ENCODE measurements at places on chromosomes 12 and 14.

DNA sequence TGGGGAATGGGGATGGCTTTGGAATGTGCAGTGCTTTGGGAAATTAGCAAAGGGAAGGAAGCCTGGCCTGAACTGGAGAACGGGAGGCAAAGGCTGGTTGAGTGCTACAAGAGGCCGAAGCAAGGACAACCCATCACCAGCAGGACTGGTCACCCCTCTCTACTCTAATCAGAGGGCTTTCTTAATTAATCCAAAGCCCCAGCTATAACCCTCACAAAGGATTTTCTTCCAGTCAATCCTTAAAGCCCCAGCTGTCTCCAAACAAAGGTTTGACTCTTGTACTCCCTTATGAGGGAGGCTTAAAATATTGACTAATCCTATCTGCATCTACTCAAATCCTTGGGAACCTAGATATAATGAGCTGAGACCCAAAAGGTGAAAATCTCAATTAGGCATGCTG, 256.3 kb downstream of the NTF3 start:
- no peak for DNase-seq

- DNase-seq = no peak
Measured at GRCh38 chr12:55711786-55712553, 3.9 kb upstream of the BLOC1S1 start.

- no peak for DNase-seq
Measured at GRCh38 chr14:52051871-52052270, 17.0 kb downstream of the NID2 start.

DNA sequence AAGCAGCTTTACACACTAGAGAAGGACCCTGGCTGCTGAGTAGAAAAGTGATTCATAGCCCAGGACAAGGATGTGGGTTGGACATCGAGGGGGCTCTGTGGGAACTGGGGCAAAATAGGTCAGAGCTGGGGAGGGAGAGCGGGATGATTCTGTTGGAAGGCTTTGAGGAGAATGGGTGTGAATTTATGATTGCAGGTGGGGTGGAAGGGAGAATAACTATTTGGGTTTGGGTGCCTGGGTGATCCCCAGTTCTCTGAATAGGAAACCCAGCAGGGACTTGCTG, 13.1 kb downstream of the SERPINA3 start:
- no peak for DNase-seq

- no peak for DNase-seq
Measured at GRCh38 chr12:65685514-65685913, 138.8 kb upstream of the HMGA2 start.

- no peak for DNase-seq
Measured at GRCh38 chr12:111160350-111161241, 208.3 kb downstream of the PHETA1 start.

GRCh38 chr12:78085542-78086182, 255.0 kb downstream of the NAV3 start:
- no peak for DNase-seq

GRCh38 chr12:68358532-68359485, 26.6 kb upstream of the MDM1 start:
- peak; percentile 26 for DNase-seq

GRCh38 chr12:76706761-76707160, 57.2 kb upstream of the ZDHHC17 start:
- no peak for DNase-seq

DNA sequence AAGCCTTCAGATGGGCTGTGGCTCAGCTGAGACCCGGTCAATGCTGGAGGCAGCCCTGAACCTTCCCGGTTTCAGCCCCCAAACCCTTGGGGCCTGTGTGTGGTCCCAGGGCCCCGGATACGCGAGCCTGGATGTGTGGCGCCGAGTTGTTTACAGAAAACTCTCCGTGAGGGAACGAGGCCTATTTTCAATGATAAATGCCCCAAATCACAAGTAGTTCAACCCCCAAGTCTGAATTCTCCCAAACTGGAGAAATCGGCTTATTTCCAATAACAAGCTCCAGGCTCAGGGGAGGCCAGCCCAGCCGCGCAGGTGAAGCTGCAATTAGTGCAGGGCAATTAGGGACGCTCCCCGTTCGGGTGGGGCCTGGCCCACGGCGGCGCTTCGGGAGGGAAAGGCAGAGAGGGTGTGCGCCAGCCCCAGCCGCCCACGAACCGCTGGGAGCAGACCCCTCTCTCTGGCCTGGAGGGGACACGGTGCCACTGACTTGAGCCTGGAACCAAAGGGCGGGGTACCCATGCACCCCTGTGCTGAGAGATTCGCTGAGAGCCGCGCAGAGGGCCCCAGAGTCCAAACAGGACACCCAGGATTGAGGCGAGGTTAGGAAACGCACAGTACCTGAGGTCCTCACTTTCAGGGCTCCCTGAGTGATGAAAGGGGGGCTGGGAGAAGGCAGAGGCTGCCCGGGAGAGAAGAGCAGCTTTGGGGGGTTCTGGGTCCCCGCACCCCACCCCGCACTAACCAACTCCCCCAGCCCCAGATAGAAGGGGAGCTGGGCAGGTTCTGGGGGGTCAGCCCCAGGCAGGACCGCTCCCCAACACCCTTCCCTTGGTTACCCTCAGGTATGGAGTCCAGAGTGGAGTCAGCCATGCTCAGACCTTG, 14.2 kb upstream of the ANKRD9 start:
- DNase-seq = no peak

- DNase-seq = no peak
Measured at GRCh38 chr12:9244894-9245293, 36.7 kb upstream of the PZP start.

- DNase-seq = no peak
Measured at GRCh38 chr14:99595524-99595923, 8.5 kb downstream of the CCDC85C start.

- DNase-seq = no peak
Measured at GRCh38 chr12:65106948-65107347, 14.2 kb downstream of the WIF1 start.

- DNase-seq = no peak
Measured at GRCh38 chr14:79246173-79246572, 965.1 kb downstream of the DIO2 start.

DNA sequence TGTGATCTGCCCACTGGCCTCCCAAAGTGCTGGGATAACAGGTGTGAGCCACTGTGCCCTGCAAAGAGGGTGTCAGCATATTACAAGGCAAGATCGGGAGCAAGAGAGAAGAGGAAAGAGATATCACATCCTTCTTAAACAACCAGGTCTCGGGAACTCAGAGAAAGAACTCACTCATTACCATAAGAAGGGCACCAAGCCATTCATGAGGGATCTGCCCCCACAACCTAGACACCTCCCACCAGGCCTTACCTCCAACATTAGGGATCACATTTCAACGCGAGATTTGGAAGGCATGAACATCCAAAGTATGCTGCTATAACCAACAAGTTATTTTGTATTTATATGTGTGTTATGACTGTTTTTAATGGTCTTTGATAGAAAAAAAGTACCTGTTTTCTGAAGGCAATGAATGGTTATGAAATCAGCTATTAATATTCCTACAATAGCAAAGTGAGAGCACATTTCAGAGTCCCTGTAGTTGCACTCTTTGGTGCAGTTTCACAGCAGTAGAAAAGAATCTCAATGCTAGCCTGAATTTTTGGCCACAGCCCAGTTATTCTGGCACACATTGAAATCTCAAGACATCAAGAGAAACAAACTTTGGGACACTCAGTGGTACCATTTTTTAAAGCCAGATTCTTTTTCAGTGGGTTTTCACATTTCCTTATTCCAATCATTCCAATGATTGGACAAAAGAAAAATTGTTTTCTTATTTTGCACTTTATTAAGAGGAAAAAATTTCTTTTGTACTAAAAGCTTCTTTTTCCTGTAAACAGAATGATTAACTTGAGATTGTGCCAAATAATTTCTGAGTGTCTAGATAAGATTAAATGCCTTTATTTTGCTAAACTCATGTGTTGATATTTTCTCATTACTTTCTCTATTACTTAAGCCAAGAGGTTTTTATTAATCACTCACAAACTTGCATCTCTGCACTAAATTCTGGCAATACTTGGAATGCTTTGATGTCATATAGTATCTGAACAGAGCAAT, 582.6 kb upstream of the ATP2B1 start:
- no peak for DNase-seq

GRCh38 chr12:54229624-54230212, 40.9 kb upstream of the SMUG1 start:
- peak; percentile 71 for DNase-seq

DNA sequence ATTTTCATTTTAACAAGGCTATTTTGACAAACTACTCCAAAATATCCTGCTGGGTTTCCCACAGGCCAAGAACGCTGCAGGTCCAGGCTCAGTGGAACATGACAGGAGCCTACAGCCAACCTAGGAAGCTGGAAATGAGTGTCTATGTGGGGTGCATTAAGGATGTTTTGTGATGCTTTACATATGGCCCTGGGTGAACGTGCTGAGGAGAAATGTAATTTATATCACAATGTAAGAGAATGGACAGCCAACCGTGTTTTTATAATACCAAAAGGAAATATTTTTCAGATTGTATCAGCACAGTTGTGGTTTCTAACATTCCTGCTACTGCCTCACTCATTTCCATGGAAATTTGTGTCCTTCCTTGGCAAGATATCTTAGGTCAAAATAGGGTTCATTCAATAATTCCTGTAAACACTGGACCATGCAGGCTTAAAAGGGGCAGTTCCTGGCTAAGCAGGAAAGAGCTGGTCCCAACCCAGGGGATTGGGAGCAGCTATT, 51.5 kb downstream of the ST8SIA1 start:
- DNase-seq = peak; percentile 14

GRCh38 chr14:34051966-34052657, 101.2 kb upstream of the EGLN3 start:
- DNase-seq = peak; percentile 36

DNA sequence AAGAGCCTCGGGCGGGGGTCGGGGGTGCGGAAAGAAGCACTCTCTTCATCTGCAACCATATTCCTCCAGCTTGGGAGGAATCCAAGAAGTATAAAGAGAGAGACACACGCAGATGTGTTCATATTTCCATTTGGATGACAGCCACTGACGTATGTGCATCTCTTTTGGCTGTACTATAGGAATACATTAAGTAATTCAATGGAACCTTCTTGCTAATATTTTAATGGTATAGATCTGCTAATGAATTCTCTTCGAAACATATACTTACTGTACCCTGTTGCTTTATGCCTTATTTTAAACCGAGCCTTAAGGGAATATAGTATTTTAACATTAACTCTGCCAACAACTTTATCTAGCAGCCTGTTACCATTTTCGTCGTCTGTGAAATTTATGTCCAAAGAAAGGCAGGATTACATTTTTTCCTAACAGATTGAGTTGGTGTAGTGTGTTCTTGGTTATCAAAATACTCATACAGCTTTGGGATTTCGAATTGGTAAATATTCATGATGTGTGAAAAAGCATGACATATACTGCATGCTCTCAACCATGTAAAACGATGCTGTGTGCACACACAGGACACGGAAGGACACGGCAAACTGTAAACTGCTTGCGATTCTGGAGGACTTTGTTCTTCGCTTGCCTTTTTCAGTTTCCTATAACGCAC, 84.5 kb downstream of the CCDC88C start:
- DNase-seq = no peak

DNA sequence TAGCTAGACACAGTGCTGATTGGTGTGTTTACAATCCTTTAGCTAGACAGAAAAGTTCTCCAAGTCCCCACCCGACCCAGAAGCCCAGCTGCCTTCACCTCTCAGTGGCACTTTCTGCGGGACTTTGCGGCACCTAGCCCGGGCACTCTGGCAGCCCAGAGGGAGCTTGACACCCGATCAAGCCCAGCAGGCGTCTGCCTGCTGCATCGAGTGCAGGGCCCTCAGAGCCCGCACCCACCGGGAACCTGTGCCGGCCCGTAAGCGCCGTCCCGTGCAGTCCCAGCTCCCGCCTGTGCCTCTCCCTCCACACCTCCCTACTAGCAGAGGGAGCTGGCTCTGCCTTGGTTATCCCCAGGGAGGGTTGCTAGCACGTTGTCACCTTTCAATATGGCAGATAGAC, 631.0 kb upstream of the STXBP6 start:
- DNase-seq = no peak

- DNase-seq = peak; percentile 26
Measured at GRCh38 chr12:10153271-10154144, 18.4 kb downstream of the OLR1 start.

- no peak for DNase-seq
Measured at GRCh38 chr14:77822741-77823140, 22.8 kb downstream of the ADCK1 start.

DNA sequence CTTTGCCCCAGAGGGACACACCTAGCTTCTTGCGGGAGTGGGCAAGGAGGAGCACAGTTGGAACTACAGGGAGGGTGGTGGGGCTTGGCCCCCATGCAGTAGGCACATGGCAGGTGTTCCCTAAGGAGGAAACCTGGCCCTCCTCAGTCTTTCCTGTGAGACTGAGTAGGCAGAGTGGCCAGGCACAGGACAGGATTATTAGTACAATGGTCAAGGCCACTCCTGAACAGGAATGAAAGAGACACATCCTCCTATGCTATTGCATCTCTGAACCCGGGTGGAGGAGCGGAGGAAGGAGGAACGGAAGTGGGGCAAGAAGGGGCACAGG, 846 bp downstream of the MYO1A start:
- no peak for DNase-seq

- DNase-seq = no peak
Measured at GRCh38 chr14:76109087-76109880, 42.4 kb upstream of the GPATCH2L start.

- no peak for DNase-seq
Measured at GRCh38 chr14:104392001-104392395, 187.6 kb upstream of the C14orf180 start.

- no peak for DNase-seq
Measured at GRCh38 chr12:49328816-49329215, 5.8 kb downstream of the TROAP start.

GRCh38 chr14:76456200-76456599, 80.3 kb downstream of the ESRRB start:
- DNase-seq = peak; percentile 44

- DNase-seq = no peak
Measured at GRCh38 chr14:77007975-77008421, 20.5 kb downstream of the IRF2BPL start.

Measured in H54 (cell line).